CD4-positive, alpha-beta memory T cell (primary cell): ENCODE measurements at places on chromosomes 13 and 19.

GRCh38 chr19:16032509-16033135 is 43.7 kb upstream of the TPM4 start:
- DNase-seq: no peak

DNA sequence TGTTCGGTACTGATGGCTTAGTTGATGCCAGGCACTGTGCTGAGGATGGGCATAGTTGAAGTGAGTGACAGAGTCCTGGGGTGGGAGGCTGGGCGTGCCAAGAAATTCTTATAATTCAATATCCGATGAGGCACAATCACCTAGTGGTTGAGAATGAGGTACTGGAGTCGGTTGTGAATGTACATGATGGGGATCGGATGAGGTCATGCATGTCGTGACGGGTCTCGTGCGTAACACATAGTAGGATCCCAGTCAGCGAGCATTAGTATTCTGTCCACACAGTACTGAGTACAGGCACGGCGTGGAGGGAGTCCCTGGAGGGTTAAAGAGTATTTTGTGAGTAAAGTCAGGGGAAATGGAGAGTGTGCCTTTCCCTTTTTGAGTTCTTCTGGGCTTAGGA is 2.8 kb downstream of the SAFB start:
- DNase-seq: no peak

DNA sequence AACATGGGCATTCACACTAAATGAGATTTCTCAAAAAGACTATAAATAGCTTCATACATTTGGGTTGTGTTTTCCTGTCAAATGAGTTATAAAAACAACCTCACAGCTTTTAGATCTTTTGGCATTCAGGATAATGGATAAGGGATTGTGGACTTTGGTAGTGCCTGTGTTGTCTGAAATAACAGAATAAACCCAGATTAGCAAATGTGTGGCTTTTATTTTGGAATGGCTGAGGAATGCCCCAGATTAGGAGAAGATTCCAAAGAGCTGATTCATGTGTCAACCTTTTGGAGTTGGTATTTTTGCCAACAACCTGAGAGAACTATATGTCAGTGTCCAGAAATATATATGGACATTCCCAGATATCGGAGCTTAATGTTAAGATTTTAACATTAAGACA is 164.7 kb downstream of the MTUS2 start:
- DNase-seq: no peak

DNA sequence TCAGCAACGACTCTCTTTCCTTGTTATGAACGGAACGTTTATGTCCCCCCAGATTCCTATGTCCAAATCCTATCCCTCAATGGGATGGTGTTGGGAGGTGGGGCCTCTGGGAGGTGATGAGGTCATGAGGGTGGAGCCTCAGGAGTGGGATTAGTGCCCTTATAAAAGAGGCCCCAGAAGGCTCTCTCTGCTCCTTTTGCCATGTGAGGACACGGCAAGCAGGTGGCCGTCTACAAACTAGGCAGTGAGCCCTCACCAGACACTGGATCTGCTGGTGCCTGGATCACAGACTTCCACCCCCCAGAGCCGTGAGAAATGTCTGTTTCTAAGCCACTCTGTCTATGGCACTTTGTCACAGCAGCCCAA is 53.2 kb downstream of the EPS15L1 start:
- DNase-seq: no peak

- no peak for DNase-seq
These were observed 163.0 kb upstream of the IRS2 start for GRCh38 chr13:109949397-109949796.

- no peak for DNase-seq
These were observed 39.2 kb upstream of the FGF14 start for GRCh38 chr13:102441085-102441484.
